Stimulated activated CD4-positive, alpha-beta T cell treated with anti-CD3 and anti-CD28 coated beads, Interleukin-12 subunit alpha, Interleukin-12 subunit beta, amount 100 ng/mL, for 24 hours (primary cell): ENCODE measurements at places on chromosomes 13 and 19.

DNA sequence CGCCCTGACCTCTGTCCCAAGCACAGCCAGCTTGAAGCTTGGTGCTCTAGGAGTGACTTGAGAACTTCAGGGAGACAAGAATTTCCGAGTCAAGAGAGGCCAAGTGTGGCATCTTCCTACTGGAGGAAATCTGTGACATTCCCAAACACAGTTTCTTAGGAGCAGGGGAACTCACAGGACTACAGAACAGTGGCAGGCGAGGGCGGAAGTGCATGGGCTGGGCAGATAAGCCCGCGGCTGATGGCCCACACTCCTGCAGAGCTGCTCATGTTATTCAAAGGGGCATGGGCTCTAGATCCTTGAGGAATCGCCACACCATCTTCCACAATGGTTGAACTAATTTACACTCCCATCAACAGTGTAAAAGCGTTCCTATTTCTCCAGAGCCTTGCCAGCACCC is 168.8 kb downstream of the KATNAL1 start:
- no peak for DNase-seq

DNA sequence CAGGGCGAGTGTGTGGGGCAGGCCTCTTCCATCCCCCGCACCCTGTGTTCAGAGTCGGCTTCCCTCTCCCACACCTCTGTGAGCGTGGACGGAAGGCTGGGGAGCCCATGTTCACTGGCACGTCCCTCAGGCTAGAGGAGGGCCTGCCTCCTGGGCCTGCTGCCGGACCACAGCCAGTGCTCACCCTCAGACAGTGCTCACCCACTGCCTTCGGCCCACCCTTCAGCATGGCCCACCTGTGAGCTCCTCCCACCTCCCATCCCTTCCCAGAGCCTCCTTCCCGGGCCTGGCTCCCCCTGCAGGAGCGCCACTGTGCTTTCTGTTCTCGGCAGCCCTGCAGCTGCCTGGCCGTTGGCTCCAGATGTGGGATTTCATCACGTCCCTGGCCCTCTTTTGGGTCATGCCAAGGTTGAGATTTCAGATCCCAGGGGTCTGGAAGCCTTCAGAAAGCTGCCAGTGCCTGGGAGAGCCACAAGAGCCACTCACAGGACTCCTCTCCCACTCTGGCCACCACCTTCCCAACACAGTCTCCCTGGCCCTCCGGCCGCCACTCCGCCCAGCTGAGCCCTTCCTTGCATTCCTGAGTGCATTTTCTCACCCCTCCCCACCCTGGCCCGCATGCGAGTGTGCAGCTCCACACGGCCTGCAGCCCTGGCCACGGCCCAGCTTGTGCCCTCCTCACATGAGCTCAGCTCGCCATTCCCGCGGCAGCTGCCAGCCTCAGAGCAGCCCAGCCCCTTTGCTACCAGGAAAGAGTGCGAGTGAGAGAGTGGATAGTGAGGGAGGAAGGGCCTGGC is 25.3 kb downstream of the CAPN12 start:
- no peak for DNase-seq

DNA sequence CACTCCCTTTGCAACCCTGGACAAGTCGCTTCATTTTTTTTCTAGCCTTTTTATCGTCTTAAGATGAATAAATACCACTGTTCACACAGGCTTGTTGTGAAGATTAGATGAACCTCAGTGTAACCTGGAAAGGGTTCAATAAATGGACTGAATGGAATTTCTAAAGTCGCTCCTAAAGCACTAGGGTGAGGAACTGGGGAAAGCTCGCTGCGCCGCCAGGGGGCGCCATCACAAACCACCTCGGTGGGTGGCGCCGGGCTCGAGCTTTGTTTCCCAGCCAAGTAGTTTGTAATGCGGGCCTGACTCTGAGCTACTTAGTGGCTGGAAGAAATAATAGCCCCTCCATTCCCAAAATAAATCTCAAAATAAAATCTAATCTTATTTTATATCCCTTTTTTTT is 2.2 kb upstream of the CEACAM6 start:
- DNase-seq: peak; percentile 54

DNA sequence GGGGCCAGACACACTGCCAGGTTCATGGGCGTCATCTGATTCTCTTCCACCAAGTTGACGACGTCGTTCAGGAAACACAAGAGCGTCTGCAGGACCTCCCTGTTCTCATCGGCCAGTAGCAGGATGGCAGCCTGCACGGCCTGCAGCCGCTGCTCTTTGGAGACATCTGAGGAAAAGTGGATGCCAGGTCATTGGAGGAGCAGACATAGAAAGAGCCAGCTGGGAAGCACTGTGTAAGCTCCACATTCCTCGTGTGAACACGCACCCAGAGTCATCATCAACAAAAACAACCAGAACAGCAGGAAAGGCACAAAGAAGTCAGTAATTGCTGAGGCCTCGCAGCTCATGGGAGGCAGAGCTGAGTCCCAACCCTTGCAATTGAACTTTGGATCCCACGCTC is 96.5 kb downstream of the KL start:
- no peak for DNase-seq

GRCh38 chr13:110115591-110115990 is 191.4 kb downstream of the COL4A1 start:
- no peak for DNase-seq

DNA sequence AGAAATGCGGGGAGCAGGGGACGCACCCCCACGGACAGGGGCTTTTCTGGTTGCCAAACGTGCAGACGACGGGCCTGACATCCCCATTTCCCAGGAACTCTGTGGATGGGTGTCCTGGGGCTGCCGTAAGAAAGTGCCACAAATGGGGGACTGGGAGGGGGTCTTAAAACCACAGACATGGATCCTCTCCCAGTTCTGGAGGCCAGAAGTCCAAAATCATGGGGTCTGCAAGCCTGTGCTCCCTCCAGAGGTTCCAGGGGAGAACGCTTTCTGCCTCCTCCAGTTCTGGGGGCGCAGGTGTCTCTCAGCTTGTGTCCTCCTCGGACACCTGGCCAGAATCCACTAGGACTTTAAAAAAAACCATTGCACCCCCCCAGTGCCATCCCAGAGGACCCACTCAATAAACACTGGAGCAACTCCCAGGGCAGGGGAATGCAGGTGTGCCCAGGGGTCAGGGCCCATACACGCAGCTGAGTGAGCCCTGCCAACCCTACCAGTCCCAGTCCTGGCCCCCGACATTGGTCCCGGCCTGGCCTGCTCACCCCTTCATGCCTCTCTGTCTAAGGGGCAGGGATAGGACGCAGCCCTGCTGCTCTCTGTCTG is 103.9 kb downstream of the GADD45B start:
- DNase-seq: no peak

GRCh38 chr13:114230117-114230516 is 4.6 kb upstream of the CDC16 start:
- DNase-seq: no peak

- no peak for DNase-seq
Observed at GRCh38 chr19:8161135-8161646, 11.8 kb upstream of the FBN3 start.

DNA sequence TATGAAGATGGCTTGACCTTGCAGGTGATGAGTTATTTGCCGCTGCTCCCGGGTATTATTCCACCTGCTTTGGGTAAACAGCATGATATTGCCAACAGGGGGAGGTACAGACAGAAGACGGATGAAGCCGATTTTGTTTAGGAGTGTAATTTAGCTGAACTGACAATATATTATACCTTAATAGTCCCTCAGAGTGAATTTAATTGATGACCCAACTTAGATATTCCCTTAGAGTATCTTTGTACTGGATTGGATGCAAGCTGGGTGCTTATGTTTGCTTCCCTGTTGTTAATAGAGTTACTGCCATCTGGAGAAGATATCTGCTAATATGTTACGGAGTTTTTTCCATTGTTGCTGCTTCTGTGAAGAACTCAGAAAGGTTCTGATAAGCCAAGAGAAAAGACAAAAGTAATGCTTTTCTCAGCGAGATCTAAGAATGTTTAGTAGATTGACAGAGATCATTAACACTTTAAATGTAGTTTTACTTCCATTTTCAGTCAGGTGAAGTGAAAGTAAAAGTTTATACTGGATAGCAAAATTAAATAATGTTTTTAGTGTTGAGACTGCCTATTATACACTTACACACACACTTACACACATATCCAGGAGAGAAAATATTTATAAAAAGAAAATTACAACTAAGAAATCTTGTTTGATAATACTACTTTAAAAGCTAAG is 2220.8 kb upstream of the PCDH20 start:
- DNase-seq: no peak

DNA sequence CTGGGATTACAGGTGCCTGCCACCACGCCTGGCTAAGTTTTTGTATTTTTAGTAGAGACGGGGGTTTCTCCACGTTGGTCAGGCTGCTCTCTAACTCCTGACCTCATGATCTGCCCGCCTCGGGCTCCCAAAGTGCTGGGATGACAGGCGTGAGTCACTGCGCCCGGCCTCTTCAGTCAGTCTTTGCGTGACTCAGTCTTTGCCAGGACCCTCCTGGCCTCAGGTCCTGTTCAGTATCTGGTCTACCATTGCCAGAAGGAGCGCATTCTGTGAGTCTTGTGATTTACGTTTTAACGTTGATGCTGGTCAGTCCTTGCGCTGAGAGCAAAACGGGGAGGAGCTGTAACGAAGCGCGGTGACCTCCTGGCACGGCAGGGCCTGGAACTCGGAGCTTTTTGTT is 7.6 kb upstream of the HMG20B start:
- DNase-seq: no peak

GRCh38 chr13:99256283-99256682 is 1.9 kb downstream of the GPR18 start:
- DNase-seq: no peak

DNA sequence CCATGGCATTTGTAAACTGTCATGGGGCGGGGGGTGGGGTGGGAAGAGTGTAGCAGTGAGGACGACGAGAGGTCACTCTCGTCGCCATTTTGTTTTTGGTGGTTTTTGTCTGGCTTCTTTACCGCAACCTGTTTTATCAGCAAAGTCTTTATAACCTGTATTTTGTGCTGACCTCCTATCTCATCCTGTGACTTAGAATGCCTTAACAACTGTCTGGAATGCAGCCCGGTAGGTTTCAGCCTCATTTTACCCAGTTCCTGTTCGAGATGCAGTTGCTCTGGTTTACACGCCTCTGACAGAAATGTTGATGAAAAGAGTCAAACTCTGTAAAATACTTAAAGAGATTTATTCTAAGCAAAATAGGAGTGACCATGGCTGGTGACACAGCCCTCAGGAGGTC is 852.0 kb downstream of the DACH1 start:
- DNase-seq: no peak

DNA sequence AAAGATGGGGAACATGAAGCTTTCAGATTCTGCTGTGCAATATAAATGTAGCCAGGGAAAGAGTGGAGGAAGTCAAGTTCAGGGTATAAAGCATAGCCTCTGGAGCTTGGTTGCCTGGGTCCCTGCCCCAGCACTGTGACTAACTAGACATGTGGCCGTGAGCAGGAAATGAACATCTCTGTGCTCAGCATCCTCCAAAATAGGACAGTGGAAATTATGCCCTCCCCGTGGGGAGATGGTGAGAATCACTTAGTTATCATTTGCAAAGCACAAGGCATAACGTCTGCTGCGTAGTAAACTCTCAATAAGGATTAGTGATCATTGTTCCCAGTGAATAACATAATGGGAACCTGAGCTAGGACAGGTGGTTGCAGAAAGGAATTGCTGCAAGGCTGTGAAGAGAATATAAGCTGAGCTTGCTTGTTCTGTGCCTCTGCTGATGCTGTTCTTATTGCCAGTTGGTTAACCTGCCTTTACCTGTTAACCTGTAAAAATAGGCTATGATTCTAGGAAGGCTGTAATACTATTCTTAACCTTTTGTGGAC is 441.0 kb downstream of the COG6 start:
- peak; percentile 22 for DNase-seq

- no peak for DNase-seq
Observed at GRCh38 chr13:45511310-45512097, 46.8 kb downstream of the COG3 start.

GRCh38 chr13:104460554-104460953 is 1394.3 kb upstream of the SLC10A2 start:
- no peak for DNase-seq

DNA sequence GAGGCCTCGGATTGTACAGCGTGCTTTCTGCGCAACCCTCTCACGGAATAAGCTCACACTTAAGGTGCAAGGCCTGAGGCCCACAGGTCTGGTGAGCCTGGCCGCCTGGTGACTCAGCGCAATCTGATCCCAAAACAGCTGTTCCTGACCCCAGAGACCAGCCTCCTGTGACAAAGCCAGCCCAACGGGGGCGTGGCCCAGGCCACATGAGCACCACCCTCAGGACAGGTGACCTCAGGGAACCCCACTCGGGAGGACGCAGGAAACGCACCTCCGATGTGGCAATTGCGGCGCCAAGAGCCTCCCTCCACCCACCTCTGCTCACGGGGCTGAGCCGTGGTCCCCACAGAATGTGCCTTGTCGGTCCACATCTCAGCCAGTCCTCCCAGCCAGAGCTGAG is 26.4 kb downstream of the GRTP1 start:
- no peak for DNase-seq

DNA sequence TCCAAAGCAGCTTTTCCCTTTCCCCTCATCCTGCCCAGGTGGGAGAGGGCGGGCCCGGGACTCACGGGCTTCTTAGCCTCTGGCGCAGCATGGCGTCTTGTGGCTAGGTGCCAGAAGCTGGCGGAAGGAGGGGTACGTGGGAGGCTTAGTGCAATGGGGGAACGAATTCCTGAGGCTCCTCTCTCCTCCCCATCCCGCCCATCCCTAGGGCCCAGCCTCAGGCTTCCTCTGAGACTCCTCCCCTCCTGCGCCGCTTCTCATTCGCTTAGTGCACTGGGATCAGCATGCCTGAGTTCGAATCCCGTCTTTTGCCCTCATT is 297.8 kb downstream of the ZNF536 start:
- no peak for DNase-seq

- no peak for DNase-seq
Observed at GRCh38 chr19:10086591-10087192, 575 bp downstream of the SHFL start.

DNA sequence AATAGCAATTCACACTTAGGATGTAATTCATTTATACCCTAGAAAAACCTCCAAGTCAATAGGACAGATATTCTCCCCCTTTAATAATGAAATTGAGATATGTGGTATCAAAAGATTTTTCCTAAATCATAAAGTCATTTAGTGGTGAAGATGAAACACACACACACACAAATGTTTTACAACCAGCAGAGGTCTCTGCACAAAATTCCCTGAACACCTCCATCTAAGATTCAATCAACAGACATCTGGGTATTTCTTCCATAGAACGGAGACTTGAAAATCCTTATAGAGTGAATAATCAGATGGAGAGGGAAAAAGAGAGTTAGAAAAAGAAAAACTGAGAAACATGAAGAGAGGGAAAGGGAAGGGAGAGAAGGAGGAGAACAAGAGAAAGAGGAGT is 52.8 kb downstream of the MYCBP2 start:
- DNase-seq: no peak

DNA sequence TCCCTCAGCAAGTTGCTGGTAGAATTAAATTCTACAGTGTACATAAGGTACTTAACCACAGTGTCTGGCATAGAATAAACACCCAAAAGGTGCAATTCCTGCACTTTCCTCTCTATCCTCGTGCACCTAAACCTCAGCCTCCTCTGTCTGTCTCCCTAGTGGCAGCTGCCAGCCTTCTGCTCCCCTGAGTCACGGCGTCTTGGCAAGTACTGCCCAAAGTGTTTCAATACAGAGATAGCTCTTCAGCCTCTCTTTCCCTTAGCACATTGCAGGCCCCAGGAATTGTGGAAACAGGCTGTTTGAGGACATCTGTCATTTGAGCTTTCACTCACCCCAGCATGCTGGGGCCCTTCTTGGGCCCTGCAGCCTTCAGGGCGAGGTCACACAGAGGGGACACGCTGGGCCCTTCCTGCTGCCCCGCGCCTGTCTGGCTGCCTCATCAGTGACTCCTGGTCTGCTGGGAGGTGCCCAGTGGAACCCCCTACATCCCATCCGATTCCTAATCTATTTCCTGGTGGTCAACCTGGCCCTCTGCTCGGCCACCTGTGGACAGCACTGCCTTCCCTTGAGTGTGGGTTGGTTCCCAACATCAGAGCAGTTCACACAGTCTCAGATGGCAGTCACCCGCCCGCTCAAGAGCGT is 19.3 kb downstream of the COL4A2 start:
- DNase-seq: no peak
